Smooth muscle cell of trachea (primary cell): ENCODE measurements at places on chromosomes 3 and 15. TPM values are rescaled to one million over a fixed set of nuclear protein-coding genes. Genes with fewer than 3 reads are reported as not detected.

Gene SHF
- total RNA-seq = 2.5 and 4.3 TPM in 2 replicates

Gene PLAAT1
- total RNA-seq = not detected in 2 replicates

Gene SPINT1
- 0.15 and 0.17 TPM in 2 replicates for total RNA-seq

Gene CELF6
- total RNA-seq = 0.15 and 0.17 TPM in 2 replicates

Gene TMEM207
- not detected in 2 replicates for total RNA-seq

Gene ASB14
- total RNA-seq = not detected in 2 replicates

Gene NDN
- total RNA-seq = 59.6 and 132 TPM in 2 replicates
